ENCODE measurements at places on chromosomes 11 and 22.
A peak's percentile ranks its signal among the peaks of the same experiment; 100 is the strongest.

- DNase-seq, result peak; percentile 77
Measured at GRCh38 chr11:1864831-1865665, 12.2 kb downstream of the LSP1 start.

- peak; percentile 36 for DNase-seq
Measured at GRCh38 chr11:2772544-2773031, 72.8 kb upstream of the KCNQ1OT1 start.

DNA sequence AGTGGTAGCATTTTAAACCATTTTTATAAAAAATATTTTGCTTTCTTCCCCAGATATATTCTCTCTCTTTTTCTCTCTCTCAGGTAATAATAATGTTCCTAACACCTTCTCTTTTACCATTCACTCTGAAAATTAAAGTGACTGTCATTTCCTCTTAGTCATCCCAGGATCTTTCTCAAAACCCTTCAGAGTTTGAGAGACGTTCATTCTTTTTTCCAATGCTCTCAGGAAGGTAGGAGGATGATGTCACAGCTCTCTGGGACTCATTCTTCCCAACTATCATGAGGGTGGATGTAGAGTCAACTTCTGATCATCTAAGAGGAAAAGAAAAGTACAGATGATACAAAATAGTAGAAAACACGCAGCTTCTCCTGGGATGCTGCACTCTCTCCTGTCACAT lies 60.2 kb upstream of the CRTAM start:
- DNase-seq, result no peak

GRCh38 chr11:26297189-26297975 lies 34.5 kb upstream of the ANO3 start:
- no peak for DNase-seq

DNA sequence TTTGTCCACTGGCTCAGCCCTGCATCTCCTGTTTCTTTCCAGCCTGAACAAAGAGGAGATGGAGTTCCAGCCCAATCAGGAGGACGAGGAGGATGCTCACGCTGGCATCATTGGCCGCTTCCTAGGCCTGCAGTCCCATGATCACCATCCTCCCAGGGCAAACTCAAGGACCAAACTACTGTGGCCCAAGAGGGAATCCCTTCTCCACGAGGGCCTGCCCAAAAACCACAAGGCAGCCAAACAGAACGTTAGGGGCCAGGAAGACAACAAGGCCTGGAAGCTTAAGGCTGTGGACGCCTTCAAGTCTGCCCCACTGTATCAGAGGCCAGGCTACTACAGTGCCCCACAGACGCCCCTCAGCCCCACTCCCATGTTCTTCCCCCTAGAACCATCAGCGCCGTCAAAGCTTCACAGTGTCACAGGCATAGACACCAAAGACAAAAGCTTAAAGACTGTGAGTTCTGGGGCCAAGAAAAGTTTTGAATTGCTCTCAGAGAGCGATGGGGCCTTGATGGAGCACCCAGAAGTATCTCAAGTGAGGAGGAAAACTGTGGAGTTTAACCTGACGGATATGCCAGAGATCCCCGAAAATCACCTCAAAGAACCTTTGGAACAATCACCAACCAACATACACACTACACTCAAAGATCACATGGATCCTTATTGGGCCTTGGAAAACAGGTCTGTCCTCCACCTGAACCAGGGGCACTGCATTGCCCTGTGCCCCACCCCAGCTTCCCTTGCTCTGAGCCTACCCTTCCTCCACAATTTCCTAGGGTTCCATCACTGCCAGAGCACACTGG lies 5.0 kb downstream of the FTH1 start:
- DNase-seq, result no peak

DNA sequence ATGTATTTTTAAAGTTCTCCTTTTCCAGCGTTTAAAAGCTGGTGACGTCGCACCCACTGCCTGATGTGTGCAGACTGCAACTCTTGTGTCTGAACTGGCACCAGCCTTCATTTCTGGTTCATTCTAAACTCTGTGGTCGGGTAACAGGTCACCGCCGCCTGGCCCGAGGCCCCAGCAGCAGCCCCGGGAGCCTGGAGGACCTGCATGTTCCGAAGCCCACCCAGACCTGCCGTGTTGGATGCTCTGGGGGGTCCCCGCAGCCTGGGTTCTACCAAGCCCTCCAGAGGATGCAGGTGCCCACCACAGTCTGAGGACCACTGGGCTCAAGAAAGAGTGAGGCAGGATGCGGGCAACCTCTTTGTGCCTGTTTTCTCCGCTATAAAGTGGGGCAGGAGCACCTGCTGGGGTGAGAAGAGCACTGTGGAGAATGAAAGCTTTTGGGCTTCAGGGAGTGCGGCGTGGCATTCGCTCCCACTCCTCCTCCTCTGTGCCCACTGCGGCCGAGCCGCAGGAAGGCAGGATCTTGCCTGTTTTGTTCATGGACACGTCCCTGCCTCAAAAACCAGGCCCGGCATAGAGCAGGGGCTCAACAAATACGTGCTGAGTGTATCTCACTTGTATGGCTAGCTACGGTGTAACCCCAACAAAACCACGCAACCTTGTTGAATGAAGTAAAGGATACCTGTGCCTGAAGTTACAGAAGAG lies 40.1 kb downstream of the CERK start:
- no peak for DNase-seq

DNA sequence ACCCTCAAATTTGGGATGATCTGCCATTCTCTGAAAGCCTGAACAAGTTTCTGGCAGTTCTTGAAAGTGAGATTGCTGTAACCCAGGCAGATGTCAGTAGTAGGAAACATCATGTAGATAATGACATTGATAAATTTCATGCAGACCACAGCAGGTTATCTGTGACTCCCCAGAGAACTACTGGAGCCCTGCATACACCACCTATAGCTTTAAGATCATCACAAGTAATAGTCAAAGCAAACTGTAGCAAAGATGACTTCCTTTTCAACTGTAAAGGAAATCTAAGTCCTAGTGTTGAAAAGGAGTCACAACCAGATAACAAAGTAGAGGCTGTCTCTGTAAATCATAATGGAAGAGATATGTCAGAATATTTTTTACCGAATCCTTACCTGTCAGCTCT lies 31.0 kb downstream of the DDIAS start:
- DNase-seq, result no peak

GRCh38 chr11:4551346-4551979 lies 6.5 kb downstream of the OR52M1 start:
- no peak for DNase-seq

- no peak for DNase-seq
Measured at GRCh38 chr11:130886704-130887103, 29.6 kb downstream of the SNX19 start.

GRCh38 chr11:2549491-2549875 lies 104.7 kb downstream of the KCNQ1 start:
- DNase-seq, result no peak

DNA sequence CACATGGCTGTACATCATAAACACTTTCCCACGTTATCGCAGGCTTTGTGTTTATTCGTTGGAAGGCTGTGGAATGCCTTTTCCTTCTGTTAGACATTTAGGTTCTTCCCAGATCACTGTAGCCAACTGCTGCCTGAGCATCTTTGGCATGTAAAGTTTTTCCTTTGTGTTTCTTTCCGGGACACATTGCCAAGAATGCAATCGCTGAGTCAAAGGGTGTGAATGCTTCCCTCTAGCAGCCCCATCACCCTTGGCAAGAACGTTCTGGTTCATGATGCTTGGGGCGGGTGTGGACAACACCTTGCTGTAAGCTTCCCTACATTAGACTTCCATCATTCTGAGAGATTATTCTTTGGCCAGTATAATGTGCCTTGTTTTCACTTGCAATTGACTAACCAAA lies 136.2 kb downstream of the OSBP2 start:
- no peak for DNase-seq

- DNase-seq, result no peak
Measured at GRCh38 chr11:92762121-92762540, 207.3 kb upstream of the MTNR1B start.

DNA sequence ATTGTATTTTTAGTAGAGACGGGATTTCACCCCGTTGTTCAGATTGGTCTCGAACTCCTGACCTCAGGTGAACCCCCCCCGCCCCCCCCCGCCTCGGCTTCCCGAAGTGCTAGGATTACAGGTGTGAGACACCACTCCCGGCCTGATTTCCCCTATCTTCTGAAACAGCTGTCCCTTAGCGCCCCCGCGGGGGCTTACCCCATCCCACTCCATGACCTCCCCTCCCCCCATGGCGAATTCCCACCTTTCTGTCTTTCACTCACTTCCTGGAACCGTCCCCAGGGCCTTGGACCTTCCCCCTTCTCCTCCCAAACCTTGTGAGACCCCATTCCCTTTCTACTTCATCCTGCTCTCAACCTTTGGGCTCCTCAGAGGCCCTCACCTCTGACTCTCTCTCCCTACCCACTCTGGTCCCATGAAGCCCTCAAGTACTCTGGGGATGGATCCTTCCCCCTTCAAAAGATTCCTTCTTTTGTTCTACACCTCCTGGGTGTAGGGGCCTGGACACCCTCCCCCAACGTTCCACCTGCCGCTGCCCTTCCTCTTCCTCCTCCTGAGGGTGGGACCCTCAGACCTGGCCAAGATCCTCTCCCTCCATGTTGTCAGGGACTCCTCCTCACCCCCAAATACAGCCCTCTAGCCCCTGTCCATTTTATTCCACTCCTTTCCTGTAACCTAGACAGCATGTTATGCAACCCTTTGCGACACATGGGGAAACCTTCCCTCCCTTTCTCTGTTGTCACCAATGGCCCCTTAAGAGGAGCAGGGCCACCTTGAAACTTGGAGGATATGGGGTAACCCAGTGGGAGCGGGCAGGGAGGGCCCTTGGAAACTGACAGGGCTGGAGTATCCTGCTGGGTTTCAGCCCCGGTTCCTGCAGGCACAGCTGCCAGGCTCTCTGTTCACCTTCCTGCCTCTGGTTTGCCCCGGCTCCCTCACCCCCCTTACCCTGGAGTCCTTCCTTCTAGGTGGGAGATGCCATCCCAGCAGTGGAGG lies 1.1 kb downstream of the PRDX5 start:
- DNase-seq, result no peak

GRCh38 chr11:38543986-38544385 lies 1946.0 kb upstream of the RAG2 start:
- no peak for DNase-seq

DNA sequence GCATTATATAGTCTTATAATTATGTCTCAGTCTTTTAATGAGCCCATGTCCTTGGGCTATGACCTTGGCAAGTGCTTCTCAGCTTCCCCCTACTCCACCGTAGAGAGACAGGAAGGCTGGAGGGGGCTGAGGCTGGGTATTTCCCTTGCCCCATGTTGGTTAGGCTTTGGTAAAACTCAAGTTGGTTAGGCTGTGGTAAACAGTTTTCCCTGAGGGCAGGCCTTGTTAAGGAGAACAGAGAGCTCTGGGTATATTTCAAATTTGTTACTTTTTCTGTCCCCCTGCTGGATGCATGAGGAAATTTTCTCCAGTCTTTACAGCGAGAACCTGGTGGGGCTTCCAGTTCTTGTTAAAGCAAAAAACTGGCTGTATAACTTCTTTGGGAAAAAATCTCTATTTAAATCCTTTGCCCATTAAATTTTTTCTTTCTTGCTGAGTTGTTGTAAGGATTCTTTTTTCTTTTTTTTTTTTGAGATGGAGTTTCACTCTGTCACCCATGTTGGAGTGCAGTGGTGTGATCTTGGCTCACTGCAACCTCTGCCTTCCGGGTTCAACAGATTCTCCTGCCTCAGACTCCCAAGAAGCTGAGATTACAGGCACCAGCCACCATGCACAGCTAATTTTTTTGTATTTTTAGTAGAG lies 12.2 kb upstream of the DCHS1 start:
- no peak for DNase-seq

DNA sequence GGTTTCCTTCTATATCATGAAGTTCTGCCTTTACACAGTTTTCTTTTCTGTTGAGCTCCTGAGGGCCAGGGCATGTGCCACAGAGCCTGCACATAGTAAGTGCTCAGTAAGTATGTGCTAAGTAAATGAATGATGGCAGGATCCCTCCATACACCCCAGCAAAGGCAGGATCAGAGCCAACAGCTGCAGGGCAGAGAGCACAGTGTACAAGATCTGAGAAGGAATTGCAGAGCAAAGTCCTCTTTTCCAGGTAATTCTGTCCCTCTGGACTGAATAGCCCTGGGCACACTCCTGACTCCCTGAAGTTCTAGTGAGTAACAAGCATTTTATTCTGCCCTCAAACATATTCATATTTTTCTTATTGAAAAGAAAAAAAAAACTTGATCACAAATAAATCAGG lies 117.7 kb downstream of the GALNT18 start:
- no peak for DNase-seq

DNA sequence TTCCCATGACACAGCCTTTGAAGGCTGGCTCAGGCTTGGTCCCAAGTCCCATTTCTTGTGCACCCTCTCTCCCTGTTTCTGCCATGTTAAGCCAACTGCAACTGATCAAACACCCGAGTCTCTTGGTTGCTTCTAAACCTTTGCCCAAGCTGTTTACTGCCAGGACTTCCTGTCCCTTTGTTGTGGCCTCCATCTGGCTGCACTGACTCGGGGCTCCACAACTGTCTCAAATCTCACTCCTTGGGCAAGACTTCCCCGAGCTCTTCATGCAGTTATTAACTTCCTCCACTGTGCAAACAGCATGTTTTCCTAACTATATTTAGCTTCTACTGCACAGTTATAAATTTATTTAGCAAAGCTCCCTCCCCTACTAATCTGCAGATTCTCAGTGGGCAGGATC lies 4.3 kb downstream of the VPREB1 start:
- DNase-seq, result no peak

DNA sequence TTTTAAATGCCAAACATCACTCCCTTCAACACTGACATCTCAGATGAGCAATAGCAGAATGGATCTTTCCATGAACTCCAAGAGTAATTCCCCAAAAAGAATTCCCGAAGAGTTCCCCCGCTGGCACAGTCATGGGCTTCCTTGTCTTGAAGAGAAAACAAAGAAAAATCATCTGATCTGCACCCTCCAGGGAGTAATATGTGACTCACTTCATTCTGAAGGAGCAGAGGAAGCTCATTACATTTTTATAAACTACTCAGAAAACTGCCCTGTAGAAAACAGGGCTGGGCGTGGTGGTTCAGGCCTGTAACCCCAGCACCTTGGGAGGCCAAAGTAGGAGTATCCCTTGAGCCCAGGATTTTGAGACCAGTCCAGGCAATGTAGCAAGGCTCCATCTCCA lies 35.7 kb downstream of the CELSR1 start:
- no peak for DNase-seq

DNA sequence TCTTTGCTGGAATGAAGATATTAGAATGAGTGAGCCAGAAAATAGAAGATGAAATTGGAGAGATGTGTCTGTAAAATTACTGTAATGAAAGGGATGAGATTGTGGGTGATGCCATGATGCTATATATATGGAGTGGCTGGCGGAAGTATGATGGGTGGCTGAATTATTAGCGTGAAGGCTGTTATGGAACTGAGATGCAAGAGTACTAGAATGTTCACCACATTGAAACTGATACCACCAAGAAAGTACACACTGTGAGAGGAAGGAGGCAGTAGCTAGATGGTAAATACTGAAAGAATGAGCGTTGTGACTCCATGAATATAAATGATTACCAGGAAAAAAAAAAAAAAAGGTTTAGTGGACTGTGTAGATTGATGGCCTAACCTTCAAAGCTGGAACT lies 411.9 kb downstream of the CNTN5 start:
- no peak for DNase-seq
